ENCODE measurements at places on chromosomes 16 and 17.

- DNase-seq, result no peak
Measured at GRCh38 chr17:32831627-32832243, 45.2 kb downstream of the MYO1D start.

DNA sequence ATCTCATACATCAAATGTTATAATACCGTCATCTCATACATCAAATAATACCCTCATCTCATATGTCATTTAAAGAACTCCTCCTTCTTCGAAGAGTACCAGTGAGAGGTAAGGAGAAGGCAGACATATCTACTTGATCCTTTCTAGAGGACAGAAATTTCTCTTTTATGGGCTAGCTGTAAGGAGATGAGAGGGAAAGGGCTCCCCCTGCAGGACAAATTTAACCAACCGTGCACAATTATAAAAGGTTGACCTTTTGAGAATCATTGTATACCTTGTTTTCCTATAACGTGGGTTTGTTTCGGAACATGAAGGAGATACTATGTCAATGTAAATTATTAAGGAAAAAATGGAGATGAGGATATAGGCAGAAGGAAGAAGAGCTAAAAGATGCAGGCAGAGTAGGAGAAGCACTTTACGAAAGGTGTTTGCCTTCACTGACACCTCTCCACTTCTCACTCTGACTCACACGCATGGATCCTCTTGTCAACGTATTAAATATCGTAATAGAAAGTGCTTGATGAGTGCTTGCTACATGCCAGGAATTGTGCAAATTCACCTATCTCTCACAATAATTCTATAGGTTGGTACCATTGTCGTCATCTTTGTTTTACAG lies 465.9 kb upstream of the ERCC4 start:
- peak; percentile 24 for DNase-seq

DNA sequence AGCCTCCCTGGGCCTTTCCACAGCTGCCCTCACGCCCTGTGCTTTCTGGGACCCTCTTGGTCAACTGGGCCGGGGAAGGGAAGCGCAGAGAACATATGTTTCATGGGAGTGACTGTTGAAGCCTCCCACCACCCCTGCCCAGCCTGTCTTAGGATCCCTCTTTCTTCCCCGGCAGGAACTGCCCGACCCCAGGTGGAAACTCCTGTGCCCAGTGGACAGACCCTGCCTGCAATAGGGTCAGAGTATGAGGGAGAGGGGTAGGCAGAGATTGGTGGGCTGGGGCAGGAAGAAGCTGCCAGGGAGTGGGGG lies 10.5 kb downstream of the HEXIM2 start:
- DNase-seq, result no peak

DNA sequence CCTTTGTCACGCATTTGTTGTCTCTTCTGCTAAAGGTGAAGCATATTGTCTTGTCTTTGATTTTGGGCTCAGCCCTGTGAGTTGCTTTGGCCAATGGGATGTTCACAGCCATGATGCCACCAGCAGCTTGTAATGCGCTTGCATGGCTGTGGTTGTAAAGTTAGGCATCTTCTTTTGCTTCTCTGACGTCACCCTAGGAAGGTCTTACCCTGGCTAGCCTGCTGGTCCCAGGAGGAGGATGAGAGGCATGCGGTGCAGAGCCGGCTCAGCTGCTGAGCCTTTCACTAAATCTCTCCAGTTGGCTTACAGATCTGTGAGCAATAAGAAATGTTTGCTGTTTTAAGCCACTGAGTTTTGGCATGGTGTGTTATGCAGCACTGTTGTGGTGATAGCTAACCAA lies 40.8 kb downstream of the IRX6 start:
- no peak for DNase-seq

- DNase-seq, result peak; percentile 72
Measured at GRCh38 chr16:20763461-20764232, at the start of gene ACSM3. Gene ACSM3, plus strand, starts transcription at chr16:20764014. Its CDS starts 6,021 bp downstream, at chr16:20770035.

- DNase-seq, result no peak
Measured at GRCh38 chr16:11550791-11551498, 35.8 kb downstream of the LITAF start.

DNA sequence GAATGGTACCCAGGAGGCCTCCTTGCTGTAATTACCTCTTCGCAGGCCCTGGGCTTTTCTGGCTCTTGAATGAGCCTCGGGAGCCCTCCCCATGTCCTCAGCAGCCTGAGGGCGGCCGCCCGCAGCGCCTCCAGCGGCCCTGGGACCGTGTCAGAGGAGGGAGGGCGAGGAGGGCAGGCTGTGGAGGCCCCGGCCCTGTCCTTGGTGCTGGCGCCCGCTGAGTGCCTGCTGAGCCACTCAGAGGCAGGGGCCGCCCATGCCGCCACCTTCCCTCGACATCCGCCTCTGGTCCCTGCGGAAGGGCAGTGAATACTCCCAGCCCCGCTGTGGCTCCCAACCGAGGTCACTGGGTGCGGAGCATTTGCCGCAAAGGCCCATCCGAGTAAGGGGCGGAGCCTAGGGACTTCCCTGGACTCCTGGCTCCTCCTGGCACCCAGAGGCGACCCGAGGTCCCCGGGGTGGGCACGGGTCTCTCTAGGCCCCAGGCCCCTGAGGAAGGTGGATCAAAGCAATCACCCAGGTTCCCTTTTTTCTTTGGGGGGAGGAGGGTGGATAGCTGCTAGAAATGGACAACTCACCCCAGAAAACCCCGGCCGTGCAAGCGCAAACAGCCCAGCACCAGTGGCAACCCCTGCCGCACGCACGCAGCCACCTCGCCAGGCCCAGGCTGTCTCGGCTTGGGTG lies 2.8 kb downstream of the RBFOX3 start:
- DNase-seq, result peak; percentile 85

DNA sequence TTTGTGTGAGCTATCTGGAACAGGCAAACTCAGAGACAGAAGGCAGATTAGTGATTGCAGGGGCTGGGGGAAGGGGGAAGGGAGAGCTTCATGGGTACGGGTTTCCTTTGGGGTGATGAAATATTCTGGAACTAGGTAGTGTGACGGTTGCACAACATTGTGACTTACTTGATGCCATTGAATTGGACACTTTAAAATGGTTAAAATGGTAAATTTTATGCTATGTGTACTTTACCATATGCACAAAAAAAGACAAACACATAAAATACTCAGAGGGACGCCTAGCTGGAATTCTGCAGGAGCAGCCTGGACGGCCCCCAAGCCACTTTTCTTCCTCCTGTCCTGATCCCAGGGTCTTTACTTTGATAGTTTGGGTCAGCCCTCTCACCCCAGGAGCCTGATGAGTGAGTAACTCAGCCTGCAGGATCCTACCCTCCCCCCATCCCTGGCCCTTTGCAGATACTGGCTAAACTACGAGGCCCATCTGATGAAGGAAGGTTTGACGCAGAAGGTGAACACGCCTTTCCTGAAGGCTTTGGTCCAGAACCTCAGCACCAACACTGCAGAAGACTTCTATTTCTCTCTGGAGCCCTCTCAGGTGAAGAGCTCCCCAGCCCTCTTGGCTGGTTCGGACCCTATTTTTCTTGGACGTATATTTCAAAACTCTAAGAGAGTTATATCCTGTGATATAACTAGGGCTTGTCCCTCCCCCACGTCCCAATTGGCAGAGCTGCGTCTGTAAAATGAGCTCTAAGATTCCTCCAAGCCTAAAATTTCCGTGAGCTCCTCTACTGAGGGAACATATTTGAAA lies 7.8 kb downstream of the ADGRG3 start:
- peak; percentile 35 for DNase-seq

DNA sequence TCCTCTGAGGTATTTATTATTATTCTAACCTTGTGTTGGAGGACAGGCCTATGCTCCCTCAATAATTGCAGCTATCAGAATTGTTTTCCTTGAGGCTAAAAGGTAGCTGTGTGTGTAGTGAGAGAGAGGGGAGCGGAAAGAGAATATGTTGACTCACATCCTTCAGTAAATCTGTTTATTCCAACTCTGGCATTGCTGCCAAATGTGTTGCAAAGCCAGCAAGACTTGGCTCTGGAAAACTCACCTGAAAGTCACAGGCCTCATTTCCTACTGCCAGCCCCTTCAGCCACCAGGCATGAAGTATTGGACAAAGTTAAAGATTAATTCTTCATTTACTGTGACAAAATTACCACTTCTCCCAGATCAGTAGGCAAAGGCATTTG lies 9.6 kb downstream of the CA10 start:
- DNase-seq, result no peak

DNA sequence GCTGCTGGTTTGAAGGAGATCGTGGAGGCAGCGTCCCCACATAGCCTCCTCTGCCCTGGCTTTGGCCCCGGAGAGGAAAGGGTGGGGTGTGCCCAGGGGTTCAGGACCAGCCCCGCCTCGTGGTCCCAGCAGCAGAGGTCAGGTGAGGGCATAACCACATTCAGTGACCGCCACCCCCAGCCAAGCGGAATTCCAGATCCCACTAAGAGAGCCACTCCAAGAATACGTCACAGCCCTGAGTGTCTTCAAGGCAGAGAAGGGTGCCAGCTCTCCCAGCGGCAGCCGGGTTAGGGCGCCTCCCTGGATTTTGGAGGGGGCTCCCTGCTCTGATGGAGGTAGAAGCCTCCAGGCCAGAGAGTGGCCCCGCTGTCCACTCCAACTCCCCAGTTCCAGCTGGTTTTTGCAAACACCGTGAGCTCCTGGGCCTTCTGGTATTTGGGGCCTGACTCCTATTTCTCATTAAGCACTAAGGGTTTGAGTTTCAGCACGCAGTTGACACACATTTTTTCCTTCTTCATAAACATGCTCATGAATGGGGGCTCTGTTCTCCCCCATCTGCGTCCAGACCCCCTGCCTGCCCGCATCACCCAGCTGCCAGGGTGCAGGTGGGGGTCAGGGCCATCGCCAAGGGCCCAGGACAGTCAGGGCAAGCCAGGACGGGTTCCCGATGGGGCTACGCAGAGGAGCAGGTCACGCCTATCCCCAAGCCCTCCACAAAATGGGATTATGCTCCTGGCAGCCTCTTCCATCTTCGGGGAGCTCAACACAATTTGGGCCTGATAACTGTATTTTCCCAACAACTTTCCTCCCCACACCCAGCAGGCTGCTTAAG lies 98.4 kb upstream of the PLCG2 start:
- DNase-seq, result no peak

DNA sequence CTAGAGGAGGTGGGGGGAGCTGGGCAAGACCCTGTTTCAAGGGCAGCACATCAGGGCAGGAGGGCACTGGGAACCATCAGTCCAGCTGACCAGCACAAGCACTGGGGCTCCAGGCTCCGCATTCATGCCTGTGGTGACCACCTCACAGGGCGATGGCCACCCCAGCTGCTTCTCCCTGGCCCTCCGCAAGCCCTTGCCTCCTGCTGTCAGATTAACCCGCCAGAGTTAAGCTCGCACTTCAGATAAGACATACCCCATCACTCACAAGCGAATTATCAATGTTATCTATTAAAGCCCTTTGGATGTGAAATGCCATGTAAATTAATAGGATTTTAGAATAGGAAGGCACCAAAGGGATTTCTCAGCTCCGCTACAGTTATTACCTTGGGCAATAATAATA lies 105.0 kb downstream of the CCDC182 start:
- DNase-seq, result peak; percentile 30

DNA sequence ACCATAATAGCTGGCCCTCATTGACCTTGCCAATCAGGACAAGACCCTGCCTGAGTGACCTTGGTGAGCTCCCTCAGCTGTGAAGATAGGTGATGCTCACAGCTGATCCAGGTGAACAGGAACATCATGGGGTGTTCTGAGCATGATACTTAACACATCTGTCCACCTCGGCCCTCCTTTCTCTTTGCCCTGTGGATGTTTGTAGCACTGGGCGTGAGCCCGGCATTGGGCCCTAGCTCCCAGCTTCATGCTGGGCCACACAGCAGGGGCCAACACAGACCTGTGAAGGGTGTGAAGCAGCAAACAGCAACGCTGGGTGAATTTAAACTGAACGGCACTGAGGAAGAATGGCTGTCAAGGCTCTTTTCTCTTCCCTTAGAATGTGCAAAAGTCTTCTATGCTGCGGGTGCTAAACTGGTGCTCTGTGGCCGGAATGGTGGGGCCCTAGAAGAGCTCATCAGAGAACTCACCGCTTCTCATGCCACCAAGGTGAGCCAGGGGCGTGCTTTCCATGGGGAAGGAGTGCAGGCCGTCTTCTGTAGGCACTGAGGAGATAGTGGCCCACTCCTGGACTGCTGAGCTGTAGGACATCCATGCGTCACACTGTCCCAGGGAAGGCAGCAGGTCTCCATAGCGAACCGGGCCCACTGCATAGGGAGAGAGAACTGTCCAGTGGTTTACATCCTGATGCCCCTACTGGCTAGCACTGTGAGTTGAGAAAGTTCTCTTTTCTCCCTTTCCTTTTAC lies 35.9 kb downstream of the TMEM11 start:
- no peak for DNase-seq

DNA sequence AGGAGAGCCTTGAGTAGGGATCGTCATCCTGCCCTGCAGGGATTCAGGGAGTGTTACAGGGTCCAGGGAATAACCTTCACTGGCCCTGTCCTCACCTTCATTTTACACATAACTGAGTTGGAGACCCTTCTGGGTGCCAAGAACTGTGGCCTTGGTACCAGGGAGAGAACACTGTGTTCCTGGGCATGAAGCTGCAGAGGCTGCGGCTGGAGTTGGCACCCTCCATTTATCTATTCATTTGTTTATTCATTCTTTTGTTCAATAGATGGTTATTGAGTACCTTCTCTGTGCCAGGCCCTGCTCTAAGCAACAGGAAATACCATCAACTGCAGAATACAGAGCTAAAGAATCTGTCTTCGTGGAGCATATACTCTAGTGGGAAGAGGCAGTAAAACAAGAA lies 6.7 kb downstream of the ABCC3 start:
- DNase-seq, result no peak

Measured in NCI-H524 (cell line).